ENCODE measurements at places on chromosomes 5 and 9. TPM values are rescaled to one million over a fixed set of nuclear protein-coding genes. Genes with fewer than 3 reads are reported as not detected.

SPAAR gene
- total RNA-seq: not detected

CAVIN4 gene
- 0.33 TPM for total RNA-seq

PCDHGA5 gene
- total RNA-seq: 0.12 TPM

C1QTNF2 gene
- not detected for total RNA-seq

EDIL3 gene
- not detected for total RNA-seq

GALNT12 gene
- 9.9 TPM for total RNA-seq

IFNA2 gene
- total RNA-seq: not detected

PRUNE2 gene
- 0.40 TPM for total RNA-seq

PCAT7 gene
- not detected for total RNA-seq

CDH18 gene
- not detected for total RNA-seq

ADRA1B gene
- 0.49 TPM for total RNA-seq

TNFSF8 gene
- total RNA-seq: 30.3 TPM

PAIP1 gene
- 34.0 TPM for total RNA-seq

LEAP2 gene
- 2.7 TPM for total RNA-seq

DEPDC1B gene
- total RNA-seq: 38.7 TPM

TYRP1 gene
- total RNA-seq: not detected

AGXT2 gene
- total RNA-seq: not detected

KIF20A gene
- total RNA-seq: 64.3 TPM

NIPAL4 gene
- not detected for total RNA-seq

ZMAT2 gene
- total RNA-seq: 45.0 TPM

IPPK gene
- 15.1 TPM for total RNA-seq

STK32A gene
- not detected for total RNA-seq

EGR1 gene
- total RNA-seq: 10.0 TPM

PCDHA5 gene
- total RNA-seq: not detected

PNPLA7 gene
- 3.0 TPM for total RNA-seq

CACFD1 gene
- 1.1 TPM for total RNA-seq

SAXO1 gene
- 0.12 TPM for total RNA-seq

PLPP7 gene
- total RNA-seq: not detected

IZUMO3 gene
- total RNA-seq: not detected

GZMA gene
- total RNA-seq: 927 TPM

CSF1R gene
- total RNA-seq: not detected

DNAH5 gene
- total RNA-seq: not detected

RNF208 gene
- total RNA-seq: 2.9 TPM

IRX2 gene
- not detected for total RNA-seq

PTGR1 gene
- 1.0 TPM for total RNA-seq

FAT2 gene
- total RNA-seq: not detected

NME5 gene
- not detected for total RNA-seq

SFXN1 gene
- total RNA-seq: 230 TPM

CNTRL gene
- 80.3 TPM for total RNA-seq

SLC34A3 gene
- total RNA-seq: not detected

TSSK1B gene
- total RNA-seq: not detected

SH2D3C gene
- 75.2 TPM for total RNA-seq

RCL1 gene
- 20.2 TPM for total RNA-seq

BTNL8 gene
- 1.7 TPM for total RNA-seq

SPINK13 gene
- total RNA-seq: not detected

AKNA gene
- 500 TPM for total RNA-seq

MYMK gene
- total RNA-seq: not detected

NAIF1 gene
- 13.8 TPM for total RNA-seq

FGF18 gene
- total RNA-seq: not detected

NEUROG1 gene
- not detected for total RNA-seq

SOHLH1 gene
- not detected for total RNA-seq

TCF7 gene
- 7.0 TPM for total RNA-seq

SHISAL2B gene
- total RNA-seq: not detected
